SIG-M5 (cell line): ENCODE measurements at places on chromosomes 6 and 20.

GRCh38 chr6:131762984-131763383 is 44.8 kb upstream of the ENPP1 start:
- DNase-seq: no peak

DNA sequence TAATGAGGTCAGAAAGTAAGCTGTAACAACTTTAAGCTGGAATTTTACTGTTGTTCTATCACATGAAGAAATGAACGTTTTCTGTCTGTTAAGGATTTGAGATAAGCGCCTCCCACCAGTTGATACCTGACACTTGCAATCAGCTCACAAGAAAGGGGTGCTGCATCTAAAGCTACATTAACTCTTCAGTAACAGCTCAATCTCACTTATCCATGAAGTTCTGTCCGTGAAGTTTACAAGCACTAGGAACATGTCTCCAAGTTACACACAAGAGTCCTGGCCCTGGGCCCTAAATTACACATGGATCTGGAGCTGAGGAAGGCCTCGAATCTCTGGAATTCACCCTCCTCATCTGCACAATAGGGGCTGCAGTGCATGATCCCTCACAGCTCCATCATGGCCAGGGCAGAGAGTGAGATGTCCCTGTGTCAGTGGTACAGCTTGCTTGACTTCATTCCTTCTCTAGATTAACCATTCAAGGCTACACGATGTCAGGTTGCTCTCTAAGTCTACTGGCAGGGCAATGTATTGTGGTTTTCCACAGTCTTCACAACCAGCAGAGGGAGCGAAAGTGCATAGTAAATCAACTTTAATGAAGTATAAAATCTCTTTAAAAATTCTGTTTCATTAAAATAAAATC is 182.4 kb upstream of the MCHR2 start:
- no peak for DNase-seq

DNA sequence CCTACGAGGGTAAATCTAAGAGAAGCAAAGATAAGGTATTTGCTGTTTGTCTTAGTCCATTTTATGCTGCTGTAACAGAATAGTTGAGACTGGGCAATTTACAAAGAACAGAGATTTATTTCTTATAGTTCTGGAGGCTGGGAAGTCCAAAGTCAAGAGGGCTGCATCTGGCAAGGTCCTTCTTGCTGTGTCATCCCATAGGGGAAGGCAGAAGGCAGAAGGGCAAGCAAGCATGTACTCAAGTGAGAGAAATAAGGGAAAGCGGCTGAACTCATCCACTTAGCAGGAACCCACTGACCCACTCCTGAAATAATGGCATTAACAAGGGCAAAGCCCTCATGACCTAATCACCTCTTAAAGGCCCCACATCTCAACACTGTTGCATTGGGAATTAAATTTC is 102.7 kb downstream of the AGPAT4 start:
- DNase-seq: no peak

- no peak for DNase-seq
Measured at GRCh38 chr20:347317-347639, 367 bp downstream of the NRSN2 start.

- no peak for DNase-seq
Measured at GRCh38 chr6:125854355-125854754, 63.6 kb downstream of the NCOA7 start.

GRCh38 chr6:16670617-16671051 is 90.6 kb downstream of the ATXN1 start:
- no peak for DNase-seq

GRCh38 chr20:15077733-15078250 is 740.4 kb upstream of the FLRT3 start:
- DNase-seq: no peak

- DNase-seq: no peak
Measured at GRCh38 chr6:82273295-82273694, 25.8 kb upstream of the IBTK start.

- DNase-seq: no peak
Measured at GRCh38 chr6:126661646-126662045, 321.7 kb downstream of the CENPW start.

GRCh38 chr20:22320245-22320915 is 264.0 kb downstream of the FOXA2 start:
- DNase-seq: no peak

DNA sequence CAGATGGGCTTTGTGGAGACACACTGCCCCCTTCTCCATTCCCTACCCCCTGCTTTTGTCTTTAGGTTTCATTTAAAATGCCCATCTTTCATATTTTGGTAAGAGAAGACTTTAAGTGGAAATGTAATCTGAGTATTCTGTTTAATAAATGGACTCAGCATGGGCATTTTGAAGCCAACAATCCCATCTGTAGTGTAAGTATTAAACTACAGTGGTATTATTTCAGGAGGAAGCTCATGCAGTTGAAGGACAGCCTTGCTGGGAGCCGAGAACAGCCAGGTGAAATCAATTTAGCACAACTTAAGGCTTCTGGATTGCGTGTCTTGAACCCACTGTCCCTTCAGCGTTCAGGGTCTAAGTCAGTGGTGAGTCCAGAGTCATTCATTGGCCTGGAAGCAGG is 63.5 kb downstream of the AKAP12 start:
- DNase-seq: no peak

- no peak for DNase-seq
Measured at GRCh38 chr6:26017632-26017966, 55.0 kb downstream of the TRIM38 start.

- DNase-seq: no peak
Measured at GRCh38 chr6:169918239-169918953, 167.0 kb downstream of the ERMARD start.

GRCh38 chr6:1781152-1781816 is 171.6 kb downstream of the FOXC1 start:
- no peak for DNase-seq

DNA sequence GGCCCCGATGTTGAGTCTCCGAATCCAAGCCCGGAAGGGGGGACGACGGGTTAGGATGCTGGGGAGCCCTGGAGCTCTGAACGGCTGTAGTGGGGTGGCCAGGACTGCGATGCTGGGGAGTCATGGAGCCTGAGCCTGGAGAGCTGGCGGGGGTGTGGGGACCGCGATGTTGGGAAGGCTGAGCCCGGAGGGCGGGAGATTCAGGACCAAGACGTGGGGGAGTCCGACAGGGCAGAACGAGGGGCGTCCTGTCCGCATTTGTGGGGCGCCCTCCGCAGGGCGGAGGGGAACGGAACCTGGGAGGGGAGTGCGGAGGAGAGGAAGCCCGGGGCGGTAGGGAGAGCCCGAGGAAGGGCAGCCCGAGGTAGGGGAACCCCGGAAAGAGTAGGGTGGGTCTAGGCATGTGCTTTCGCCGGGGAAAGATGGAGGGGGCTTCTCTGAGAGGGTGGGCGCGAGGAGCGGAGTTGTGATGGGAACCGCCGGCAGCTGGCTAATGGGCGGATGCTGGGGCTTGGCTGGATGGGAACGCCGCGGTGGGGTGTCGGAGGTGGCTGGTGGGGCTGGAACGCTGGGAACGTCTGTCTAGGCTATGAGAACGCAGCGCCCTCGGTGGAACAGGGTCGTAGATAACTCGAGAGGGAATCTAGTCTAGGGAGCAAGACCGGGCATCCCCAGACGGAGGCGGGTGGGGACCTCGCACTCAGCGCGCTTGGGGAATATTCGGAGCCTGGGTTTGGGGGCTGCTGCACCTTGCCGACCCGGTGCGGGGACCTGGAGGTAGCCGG is 684 bp downstream of the PAQR8 start:
- no peak for DNase-seq

GRCh38 chr6:73285674-73286283 is 22.8 kb upstream of the KHDC1 start:
- no peak for DNase-seq

DNA sequence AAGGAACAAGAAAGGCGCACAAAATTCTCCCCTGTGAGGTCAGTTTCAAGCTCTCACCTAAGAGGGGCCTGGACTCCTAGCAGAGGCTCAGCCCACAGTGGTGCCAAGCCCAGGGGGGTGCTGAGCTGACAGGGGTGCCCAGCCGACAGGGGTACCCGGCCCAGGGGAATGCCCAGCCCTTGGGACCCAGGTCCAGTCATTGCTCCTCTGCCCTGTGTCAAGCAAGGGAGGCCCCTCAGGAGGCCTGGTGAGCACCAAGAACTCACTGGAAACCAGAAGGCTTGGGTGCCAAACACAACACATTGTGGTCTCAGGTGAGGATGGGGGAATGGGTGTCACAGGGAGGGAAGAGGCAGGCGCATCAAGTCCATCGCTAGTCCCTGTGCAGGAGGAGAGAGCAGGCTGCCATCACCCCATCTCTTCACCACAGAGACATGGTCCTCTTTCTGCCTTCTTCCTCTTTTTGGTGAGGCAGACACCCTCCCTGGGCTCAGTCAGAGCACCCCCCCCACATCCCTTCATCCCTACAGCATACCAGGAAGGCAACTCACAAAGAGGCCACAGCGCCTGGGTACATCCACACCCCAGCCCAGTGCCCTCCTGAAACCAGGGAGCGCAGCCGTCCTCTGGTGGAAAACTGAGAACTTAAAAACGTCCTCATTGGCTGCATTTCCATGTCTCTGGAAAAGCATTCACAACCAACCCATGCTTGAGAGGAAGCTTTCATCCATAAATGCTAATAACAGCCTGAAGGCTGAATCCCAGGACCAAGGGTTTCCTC is 111.3 kb downstream of the BANF2 start:
- no peak for DNase-seq

- DNase-seq: no peak
Measured at GRCh38 chr20:58718729-58719128, 26.1 kb downstream of the NPEPL1 start.
